Breast epithelium (tissue), 4 donors: ENCODE measurements at places on chromosomes 6 and 20.

DNA sequence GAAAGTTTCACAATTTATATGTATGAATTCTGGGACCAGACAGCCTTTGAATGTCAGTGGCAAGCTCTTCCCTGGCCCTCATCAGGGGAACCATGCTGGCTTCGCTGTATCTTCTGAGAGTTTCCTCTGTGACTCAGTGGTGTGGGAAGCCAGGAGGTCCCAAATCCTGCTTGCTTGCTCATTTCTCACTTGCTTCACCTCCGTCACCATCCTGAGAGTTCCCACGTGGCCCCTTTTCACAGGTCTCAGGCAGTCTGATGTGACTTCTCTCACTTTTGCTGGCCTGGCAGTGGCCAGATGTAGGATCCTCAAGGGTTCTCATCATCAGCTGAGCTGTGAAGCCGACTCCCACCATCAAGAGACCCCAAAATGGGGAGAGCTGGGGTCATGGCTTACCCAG is 28.4 kb upstream of the RIN2 start:
- DNase-seq = no peak

GRCh38 chr6:11018225-11018624 is 25.9 kb downstream of the ELOVL2 start:
- DNase-seq = no peak

DNA sequence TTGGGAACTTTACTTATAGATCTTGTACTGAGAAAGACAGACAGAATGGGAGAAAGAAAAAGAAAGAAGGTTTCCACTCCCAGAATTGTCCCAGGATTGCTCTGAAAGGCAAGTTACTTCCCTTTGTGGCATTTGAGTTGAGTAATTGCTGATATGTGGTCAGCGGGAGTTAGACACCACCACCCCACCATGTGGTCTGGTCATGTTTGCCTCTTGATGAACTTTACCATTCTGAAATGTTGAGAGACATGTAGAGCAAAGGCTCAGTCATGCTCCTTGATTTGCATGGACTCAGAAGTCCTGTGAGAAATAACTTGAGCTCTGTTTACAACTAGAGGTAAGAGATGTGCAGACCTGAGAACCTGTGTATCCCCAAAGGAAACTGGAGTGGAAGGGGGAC is 17.1 kb downstream of the TCF21 start:
- no peak for DNase-seq

GRCh38 chr20:6683021-6683977 is 84.2 kb upstream of the BMP2 start:
- no peak for DNase-seq

DNA sequence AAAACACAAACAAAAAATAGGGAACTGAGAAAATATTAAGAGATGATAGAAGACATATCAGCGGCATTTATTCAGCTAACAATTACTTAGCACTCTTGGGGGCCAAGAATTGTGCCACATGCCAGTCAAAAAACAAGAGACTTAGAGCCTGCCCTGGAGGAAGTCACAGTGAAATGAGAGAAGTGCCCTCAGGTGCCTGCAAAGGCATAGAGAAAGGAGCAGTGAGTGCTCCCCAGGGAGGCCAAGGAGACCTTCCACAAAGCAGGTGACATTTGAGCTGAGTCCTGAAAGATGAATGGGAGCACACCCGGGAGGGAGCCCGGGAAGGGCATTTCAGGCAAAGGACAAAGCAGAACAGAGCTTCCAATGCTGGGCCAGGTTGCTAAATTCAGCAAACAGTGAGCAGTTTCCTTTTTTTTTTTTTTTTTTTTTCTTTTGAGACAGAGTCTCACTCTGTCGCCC is 184.7 kb upstream of the JARID2 start:
- DNase-seq = no peak

GRCh38 chr6:107272246-107272645 is 156.9 kb upstream of the BEND3 start:
- DNase-seq = no peak

- DNase-seq = no peak
Measured at GRCh38 chr6:40977085-40977484, 61.9 kb downstream of the UNC5CL start.

DNA sequence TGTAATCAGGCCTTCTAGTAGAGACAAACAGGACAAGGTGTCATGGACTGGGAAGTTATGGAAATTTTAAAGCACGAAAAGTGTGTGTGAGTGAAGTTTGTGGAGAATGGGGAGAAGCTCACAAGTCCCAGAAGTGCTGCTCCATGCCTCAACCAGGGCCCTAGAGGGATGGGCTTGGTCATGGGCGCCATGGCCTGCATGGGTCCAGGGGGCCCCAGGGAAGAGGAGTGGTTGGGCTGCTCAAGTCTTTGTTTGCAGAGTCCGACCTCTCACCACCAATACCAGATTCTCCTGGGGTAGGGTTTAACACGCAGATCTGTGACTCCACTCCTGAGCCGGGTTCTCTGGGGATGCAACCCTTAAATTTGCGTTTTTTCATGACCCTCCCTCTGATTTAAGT is 88.4 kb downstream of the FAM120B start:
- DNase-seq = no peak

GRCh38 chr20:62175711-62176110 is 7.1 kb upstream of the MTG2 start:
- no peak for DNase-seq
